Stimulated activated CD4-positive, alpha-beta T cell treated with anti-CD3 and anti-CD28 coated beads, TNF-alpha, amount 100 ng/mL, for 24 hours (primary cell): ENCODE measurements at places on chromosomes 7 and 10.

- DNase-seq, result no peak
Measured at GRCh38 chr7:29304756-29305155, 110.2 kb downstream of the CHN2 start.

- DNase-seq, result no peak
Measured at GRCh38 chr7:12534046-12534445, 36.5 kb upstream of the SCIN start.

DNA sequence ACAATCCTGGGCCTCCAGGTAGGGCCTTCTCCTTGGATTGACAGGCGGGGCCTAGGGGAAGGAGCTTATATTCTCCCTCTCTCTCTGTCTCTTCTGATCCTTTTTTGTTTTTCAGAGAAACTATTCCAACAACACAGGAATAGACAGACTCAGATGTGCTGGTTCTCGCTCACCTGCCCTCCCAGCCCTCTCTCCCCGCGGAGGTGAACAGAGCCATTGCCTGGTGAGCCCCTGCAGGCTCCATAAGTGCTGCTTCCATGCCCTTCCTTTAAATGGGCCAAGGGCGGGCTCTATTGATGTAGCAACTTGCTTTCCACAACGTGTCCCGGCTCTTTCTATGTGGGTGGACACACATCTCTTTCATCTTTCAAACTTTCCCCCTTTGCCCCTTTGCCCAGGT, 47.2 kb upstream of the IGFBP3 start:
- DNase-seq, result no peak

GRCh38 chr10:129104266-129105045, 362.6 kb upstream of the MGMT start:
- no peak for DNase-seq

- DNase-seq, result no peak
Measured at GRCh38 chr10:8171008-8171407, 116.5 kb downstream of the GATA3 start.

DNA sequence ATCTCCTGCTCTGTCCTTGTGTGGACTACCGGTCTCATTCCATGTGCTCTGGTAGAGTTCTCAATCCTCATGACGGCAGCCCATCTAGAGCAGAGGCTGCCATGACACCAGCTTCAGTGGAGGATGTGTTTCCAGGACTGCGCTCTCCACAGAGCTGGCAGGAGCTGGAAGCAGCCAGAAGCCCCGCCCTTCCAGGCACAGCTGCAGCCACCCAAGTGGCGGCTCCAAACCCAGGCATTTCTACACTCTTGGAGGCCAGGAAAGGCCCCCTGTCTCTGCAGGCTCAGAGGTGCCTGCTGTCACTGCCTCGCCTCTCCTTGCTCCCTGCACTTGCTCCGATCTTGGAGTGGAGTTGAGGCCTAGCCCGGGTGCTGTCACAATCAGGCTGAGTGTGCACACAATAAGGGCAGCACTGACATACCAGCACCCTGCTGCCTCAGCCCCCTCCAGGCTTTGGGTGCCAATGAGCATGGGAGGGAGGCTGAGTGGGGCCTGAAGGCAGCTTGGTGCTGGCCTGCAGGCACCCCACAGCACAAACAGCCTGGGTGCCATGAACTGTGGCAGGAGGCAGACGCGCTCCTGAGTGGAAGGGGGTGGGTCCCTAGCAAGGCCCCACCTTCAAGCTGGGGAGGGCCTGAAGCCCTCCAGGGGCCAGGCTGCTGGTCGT, 122.1 kb downstream of the LRRN3 start:
- DNase-seq, result no peak

DNA sequence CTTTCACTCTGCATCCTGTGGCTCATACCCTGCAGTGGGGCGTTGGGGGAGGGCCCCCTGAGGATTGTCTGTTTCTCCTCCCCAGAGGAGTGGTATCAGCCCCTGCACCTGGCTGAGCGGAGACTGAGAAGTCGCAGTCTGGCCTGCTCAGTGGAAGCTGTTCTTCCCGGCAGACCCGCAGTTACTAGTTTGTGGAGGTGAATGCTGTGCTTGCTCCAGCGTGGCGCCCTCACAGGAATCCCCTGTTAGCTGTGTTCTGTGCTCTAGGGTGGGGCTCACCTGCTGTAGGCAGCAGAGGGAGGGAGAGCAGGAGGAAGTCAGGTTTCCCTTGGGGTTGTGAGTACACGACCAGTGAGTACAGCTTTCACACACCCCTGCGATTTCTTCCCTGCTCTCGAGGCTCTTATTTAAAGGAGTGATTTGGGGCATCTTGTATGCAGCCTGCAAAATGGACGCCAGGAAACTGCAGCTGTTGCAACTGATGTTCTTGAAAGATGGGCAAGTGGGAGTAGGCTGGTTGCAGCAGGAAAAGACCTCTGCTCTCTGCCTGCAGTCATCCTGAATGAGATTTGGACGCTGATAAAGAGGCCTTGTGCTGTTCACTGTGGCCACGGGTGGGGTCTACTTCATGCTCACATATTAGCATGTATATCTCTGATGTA, 66.4 kb downstream of the HK1 start:
- DNase-seq, result no peak

GRCh38 chr7:122702872-122703510, at the start of gene RNF148:
Gene RNF148, minus strand, starts transcription at chr7:122702922. Its CDS starts 172 bp downstream, at chr7:122702750.
- no peak for DNase-seq

- no peak for DNase-seq
Measured at GRCh38 chr7:95334447-95334846, 10.1 kb upstream of the PON1 start.

DNA sequence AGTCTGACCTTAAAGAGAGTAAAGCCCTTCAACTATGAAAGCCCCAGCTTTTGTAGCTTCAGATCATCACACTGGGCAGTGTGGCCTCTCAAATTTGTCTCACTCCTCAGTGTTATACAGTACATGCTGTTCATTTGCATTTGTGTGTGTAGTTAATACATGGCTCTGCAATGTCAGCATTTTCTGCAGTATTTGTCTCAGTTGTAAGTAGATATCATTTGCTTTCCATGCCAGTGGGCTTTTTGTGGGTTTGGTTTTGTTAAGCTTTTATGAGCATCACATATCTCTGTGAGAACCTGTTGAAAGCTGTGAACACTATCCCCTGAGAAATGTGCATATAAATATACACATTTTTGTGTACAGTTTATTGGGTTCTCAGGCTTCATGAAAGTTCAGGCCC, 57.0 kb downstream of the ZNF277 start:
- DNase-seq, result no peak

GRCh38 chr7:78768859-78769258, 684.6 kb downstream of the MAGI2 start:
- DNase-seq, result no peak

DNA sequence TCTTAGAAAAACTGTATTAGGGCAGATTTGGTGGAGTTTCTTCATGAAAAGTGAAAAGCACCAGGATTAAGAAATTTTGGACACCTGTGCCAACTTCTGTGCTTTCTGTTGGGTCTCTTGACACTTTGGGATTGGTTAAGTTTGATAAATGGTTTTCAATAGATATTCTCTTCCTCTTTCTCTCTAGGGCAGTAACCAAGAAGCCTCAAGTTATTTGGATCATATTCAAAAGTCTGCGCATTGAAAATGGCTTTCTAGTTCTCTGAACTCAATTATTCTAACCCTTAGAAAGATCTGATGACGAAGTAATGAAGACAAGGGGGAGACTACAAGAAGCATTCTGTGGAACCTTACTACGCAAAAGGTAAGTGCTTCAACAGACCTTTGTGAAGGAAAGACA, 144.0 kb upstream of the CCDC6 start:
- DNase-seq, result no peak

- DNase-seq, result peak; percentile 6
Measured at GRCh38 chr7:102834999-102835398, 77.8 kb upstream of the LRRC17 start.

DNA sequence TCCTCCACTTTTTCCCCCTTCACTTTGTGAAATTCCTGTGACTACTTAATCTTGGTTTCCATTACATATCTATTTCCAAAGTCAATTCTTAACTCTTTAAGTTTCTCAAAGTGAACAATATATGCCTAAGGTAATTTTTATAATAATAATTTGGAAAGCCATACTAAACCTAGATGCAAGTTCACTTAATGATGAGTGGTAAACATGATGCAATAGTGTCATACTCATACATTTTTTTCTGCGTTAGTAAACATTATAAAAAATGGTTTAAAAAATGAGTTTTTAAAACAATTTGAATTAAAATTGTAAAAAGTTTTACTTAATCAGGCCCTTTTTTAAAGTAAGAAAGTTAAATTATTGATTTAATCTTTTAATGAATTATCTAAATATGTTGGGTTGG, 659.4 kb upstream of the FZD8 start:
- DNase-seq, result no peak

- DNase-seq, result no peak
Measured at GRCh38 chr10:42973870-42974692, 102.8 kb upstream of the RET start.

GRCh38 chr7:84477786-84478478, 283.3 kb upstream of the SEMA3A start:
- DNase-seq, result no peak

DNA sequence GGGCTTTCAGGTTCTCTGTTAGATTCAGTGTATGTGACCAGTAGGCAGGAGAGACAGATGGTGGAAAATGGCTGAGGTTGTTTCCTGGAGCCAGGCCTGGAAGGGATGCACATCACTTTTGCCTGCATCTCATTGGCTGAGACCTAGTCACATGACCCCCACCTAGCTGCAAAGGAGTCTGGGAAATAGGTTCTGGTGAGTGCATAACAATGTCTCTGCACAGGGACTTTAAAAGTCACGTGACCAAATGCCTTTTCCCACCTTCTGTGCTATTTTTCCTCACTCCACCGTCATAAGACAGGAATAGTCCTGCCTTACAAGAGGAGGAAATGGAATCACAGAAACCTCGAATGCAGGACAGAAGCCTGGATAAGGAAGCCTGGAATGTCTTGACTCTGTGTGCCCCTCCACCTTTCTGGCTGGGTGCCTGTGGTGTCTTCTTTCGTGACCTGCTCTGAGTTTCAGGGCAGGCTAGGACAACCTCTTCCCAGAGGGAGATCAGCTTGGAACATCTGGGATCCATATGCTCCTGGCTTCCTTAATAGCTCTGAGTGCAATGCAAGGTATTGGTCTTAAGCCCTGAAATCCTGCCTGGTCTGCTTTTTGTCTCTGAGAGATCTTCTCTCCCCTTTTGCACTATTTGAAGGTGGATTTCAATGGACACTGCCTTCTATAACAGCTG, 139.9 kb upstream of the ZNF438 start:
- DNase-seq, result no peak

DNA sequence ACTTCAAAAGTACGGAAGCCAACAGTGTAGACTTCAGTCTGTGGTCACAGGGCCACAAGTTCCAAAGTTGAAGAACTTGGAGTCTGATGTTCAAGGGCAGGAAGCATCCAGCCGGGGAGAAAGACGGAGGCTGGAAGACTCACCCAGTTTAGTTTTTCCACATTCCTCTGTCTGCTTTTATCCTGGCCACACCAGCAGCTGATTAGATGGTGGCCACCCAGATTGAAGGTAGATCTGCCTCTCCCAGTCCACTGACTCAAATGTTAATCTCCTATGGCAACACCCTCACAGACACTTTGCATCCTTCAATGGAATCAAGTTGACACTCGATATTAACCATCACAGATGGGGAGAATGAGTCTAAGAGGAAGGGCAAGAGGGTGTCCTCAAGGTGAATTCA, 19.3 kb upstream of the FRMD4A start:
- no peak for DNase-seq

GRCh38 chr10:44394696-44395381, 9.9 kb upstream of the CXCL12 start:
- DNase-seq, result no peak

- no peak for DNase-seq
Measured at GRCh38 chr10:102682416-102682815, 31.8 kb downstream of the ARL3 start.

DNA sequence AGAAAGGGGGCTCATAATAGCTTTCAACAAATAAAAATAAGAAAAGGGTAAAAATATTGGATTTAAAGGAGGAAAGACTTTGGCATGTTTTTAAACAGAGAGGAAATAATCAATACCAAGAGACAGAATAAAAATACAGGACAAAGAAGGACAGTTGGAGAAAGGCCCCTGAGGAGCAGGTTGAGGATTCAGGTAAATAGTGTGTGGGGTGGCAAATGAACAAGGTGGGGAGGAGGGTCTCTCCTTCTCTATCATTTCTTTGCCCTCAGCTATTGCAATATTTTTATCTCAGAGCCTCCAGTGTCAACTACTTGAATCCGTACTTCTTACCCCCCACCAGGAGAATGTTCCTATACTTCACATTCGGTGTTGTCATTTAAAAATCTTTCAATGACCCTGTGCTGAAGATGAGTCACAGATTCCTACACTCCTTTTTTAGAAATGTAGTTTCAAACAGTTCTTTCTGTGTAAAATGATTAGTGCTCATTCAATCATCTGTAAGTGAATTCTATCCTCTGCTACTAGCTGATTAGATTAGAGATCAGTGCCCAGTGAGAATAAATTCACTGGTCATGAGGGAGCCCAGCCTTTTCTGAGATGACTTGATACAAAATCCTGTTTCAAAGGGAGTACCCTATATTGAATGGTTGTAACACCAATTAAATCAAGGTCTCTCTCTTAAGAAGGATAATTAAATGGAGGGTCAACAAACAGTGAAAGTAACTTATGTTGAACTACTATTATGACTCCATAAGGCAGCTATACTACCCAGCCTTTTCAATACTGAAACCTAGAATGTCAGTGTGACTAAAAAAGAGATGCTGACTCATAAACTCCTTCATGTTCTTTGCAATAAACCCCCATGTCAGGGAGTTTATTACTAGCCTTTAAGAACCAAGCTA, 50.4 kb upstream of the WNT16 start:
- DNase-seq, result no peak

GRCh38 chr10:74008212-74008731, 10.4 kb downstream of the VCL start:
- no peak for DNase-seq

DNA sequence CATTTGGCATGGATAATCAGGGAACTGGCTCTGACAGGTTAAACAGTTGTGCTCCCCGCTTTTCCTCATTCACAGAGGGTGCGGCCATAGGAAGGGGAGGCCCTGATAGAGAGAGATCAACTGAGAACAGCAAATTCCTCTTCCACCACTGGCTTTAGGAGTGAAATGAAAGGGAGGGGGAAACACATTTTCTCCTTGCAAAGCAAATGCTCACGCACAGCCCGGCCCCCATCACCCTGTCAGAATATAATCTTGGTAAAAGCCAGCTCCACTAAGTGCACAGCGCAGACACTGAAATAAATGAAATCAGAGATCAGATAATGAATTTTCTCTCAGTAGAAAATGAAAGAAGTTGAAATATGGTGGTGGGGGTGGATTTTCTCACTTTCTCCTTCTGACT, 187.2 kb downstream of the GLI3 start:
- DNase-seq, result no peak

GRCh38 chr7:33702514-33703054, 202.8 kb upstream of the BMPER start:
- DNase-seq, result no peak

GRCh38 chr10:4671451-4672145, 154.4 kb upstream of the AKR1E2 start:
- no peak for DNase-seq

- DNase-seq, result no peak
Measured at GRCh38 chr7:65820287-65820950, 52.5 kb upstream of the VKORC1L1 start.

DNA sequence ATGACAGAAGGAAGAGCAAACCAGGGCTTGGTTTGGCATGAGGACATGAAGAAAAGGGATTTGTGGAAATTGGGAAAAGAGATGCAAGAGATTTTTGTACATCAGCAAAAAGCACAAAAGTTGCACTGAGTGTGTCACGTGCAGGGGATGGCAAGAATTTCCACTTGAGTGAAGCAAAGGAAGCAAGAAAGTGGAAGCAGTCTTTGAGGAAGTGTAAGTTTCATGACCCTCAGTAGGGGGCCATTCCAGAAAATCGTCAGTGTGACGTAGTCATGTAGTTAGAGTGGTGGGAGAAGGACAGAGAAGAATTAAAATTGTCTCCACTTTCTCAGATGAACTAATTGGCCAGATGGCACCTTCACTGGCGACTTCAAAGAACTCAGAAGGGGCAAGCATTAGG, 123.3 kb upstream of the FZD1 start:
- no peak for DNase-seq
